Hair follicular keratinocyte (primary cell): ENCODE measurements at places on chromosomes 4 and X. TPM values are rescaled to one million over a fixed set of nuclear protein-coding genes. Genes with fewer than 3 reads are reported as not detected.

Gene RNF175
- total RNA-seq = 0.39 TPM in 1 of 2 replicates, not detected in the other

Gene EMD
- total RNA-seq = 62.3 and 71.4 TPM in 2 replicates

Gene CNKSR2
- 0.27 and 0.31 TPM in 2 replicates for total RNA-seq

Gene GPR143
- total RNA-seq = 0.08 TPM in 1 of 2 replicates, not detected in the other

Gene FAM184B
- under 0.01 TPM in 1 of 2 replicates, not detected in the other for total RNA-seq

Gene EMCN
- not detected in 2 replicates for total RNA-seq

Gene PAGE1
- total RNA-seq = not detected in 2 replicates

Gene FGFRL1
- 11.8 and 13.7 TPM in 2 replicates for total RNA-seq

Gene RTL9
- total RNA-seq = 0.04 and 0.08 TPM in 2 replicates

Gene SPANXA2
- total RNA-seq = not detected in 2 replicates

Gene TEX11
- total RNA-seq = not detected in 2 replicates

Gene MAGEB10
- not detected in 2 replicates for total RNA-seq

Gene ADGRG2
- total RNA-seq = under 0.01 TPM in 1 of 2 replicates, not detected in the other

Gene ZNF711
- total RNA-seq = 0.76 and 1.2 TPM in 2 replicates

Gene EPHA5
- total RNA-seq = not detected in 2 replicates

Gene ZMAT1
- total RNA-seq = not detected in 2 replicates

Gene KLHL15
- 2.4 and 2.9 TPM in 2 replicates for total RNA-seq

Gene MRFAP1L1
- total RNA-seq = 32.1 and 35.7 TPM in 2 replicates

Gene RBM41
- total RNA-seq = 10.2 and 12.0 TPM in 2 replicates

Gene PPBP
- total RNA-seq = 0.49 TPM in 1 of 2 replicates, not detected in the other

Gene CDS1
- 17.8 and 20.6 TPM in 2 replicates for total RNA-seq

Gene ZFYVE28
- 0.23 and 0.31 TPM in 2 replicates for total RNA-seq

Gene CFI
- total RNA-seq = not detected in 2 replicates

Gene NLGN4X
- 0.08 TPM in 1 of 2 replicates, not detected in the other for total RNA-seq

Gene DOK7
- 1.9 and 7.5 TPM in 2 replicates for total RNA-seq

Gene RAB40A
- total RNA-seq = not detected in 2 replicates

Gene BANK1
- 0.11 and 0.16 TPM in 2 replicates for total RNA-seq

Gene PCYT1B
- 7.2 and 8.8 TPM in 2 replicates for total RNA-seq

Gene KCNE5
- 0.23 TPM in 1 of 2 replicates, not detected in the other for total RNA-seq

Gene GPR82
- total RNA-seq = not detected in 2 replicates

Gene HDAC8
- 22.4 and 25.8 TPM in 2 replicates for total RNA-seq

Gene ATP1B4
- total RNA-seq = not detected in 2 replicates

Gene FAM47E
- total RNA-seq = not detected in 2 replicates

Gene PNMA3
- total RNA-seq = 0.04 and 0.08 TPM in 2 replicates

Gene APOO
- 14.3 and 36.0 TPM in 2 replicates for total RNA-seq

Gene HPSE
- total RNA-seq = 7.6 and 11.1 TPM in 2 replicates

Gene PLA2G12A
- 23.6 and 28.2 TPM in 2 replicates for total RNA-seq

Gene F11
- total RNA-seq = not detected in 2 replicates

Gene OPRPN
- total RNA-seq = not detected in 2 replicates

Gene COX7B
- total RNA-seq = 364 and 447 TPM in 2 replicates

Gene FOXR2
- not detected in 2 replicates for total RNA-seq

Gene TMSB15C
- 1.5 and 2.7 TPM in 2 replicates for total RNA-seq

Gene PLRG1
- total RNA-seq = 42.4 and 72.3 TPM in 2 replicates

Gene GLOD5
- total RNA-seq = not detected in 2 replicates

Gene PPP1R2C
- not detected in 2 replicates for total RNA-seq

Gene TRIM61
- 0.62 and 1.9 TPM in 2 replicates for total RNA-seq

Gene MAGEB2
- total RNA-seq = not detected in 2 replicates

Gene HGFAC
- total RNA-seq = not detected in 2 replicates

Gene CETN2
- total RNA-seq = 46.8 and 51.5 TPM in 2 replicates

Gene TCP11X2
- total RNA-seq = not detected in 2 replicates

Gene TMSB15B
- total RNA-seq = 7.8 and 18.3 TPM in 2 replicates

Gene MAGED4B
- 1.1 and 2.5 TPM in 2 replicates for total RNA-seq

Gene ASB12
- total RNA-seq = not detected in 2 replicates

Gene ESX1
- 0.15 and 2.4 TPM in 2 replicates for total RNA-seq

Gene LDB2
- not detected in 2 replicates for total RNA-seq
